Colonic mucosa (tissue), 4 donors: ENCODE measurements at places on chromosomes 5 and 9. TPM values are rescaled to one million over a fixed set of nuclear protein-coding genes. Genes with fewer than 3 reads are reported as not detected.

The CTSV gene
- 4.8 TPM for total RNA-seq

The SLC6A18 gene
- not detected for total RNA-seq

DNA sequence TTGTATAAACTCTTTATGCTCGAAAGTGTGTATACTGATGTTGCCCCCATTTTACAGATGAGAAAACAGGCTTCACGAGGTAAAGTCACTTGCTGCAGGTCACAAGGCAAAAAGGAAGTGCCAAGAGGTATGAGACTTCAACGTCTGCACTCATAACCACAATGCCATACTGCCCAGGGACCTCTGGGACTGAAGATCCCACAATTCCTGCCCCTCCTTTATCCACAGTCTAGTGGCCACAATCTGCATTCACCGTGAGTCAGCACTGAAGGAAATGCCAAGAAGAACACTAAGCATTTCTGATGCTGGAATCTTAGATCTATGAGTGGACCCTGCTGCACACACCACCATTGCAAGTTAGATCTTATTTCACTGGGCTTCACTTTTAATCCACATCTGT, 37.3 kb downstream of the MED27 start:
- no peak for DNase-seq

- DNase-seq = no peak
Observed at GRCh38 chr5:135491552-135492318, 39.6 kb upstream of the TIFAB start.

DNA sequence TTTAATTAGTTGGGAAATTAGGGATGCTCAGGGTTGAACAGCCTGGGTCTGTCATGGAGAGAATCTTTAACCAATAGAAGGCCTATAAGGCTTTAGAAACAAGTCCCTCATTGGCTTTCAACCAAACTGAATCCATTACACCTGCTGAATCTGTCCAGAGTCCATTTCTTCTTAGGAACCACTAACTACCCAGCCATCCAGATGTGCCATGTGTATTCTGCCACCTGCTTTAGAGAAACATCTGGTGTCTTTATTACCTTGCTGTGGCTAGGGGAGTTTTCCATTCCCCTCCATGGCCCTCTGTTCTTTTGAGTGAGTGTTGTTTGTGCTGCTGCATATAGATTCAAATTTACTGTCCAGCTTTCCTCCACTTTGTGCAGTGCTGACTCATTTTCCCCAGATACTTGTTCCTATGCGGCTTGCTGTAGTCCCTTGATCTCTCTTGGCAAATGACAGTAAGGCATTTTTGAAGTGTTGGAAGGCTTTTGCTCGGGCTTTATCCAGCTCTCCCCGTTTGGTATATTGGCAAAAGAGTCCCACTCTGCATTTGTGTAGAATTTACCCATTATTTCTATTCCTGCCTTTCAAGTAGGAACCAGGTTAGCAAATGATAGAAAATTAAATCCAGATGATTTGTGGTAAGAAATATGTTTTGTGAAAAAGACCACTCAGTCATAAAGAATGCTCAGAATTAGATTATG, 54.6 kb downstream of the NLN start:
- DNase-seq = no peak

DNA sequence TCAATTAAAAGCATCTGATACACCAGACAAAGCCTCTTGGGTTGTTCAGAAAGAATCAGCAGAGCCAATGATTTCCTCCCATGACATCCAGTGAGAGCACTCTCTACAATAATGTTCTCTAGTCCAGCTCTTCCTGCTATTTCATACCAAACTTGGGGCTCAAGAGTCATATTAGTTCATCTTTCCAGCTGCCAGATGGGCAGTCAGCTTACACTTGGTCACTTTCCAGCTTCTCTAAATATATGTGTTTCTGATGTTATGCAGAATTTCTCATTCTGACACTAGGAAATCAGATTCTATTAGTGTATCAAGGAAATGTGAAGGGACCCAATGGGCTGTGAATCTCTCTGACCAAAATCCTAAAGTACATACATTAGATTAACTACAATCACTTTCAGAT, 148.9 kb downstream of the ENC1 start:
- no peak for DNase-seq

DNA sequence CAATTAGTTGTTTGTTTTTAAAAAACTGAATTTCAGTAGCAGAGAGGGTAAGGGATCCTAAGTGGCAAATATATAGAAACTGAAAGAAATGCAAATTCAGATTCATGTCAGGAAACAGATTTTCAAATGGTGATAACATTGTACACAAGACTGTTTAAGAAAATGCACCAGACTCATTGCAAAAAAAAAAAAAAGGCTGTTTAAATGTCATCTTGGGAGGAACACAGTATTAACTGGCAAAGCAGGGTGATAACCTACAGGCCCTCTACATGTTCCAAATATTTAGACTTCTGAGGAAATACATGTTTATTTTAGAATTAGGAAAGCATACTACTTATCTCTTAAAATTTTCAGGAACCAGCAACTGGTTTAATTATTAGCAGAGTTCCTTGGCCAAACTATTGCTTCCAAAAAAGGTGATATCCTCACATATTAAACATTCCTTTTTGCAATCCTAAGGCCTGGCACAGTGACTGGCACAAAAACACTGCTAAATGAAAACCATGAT, 114.5 kb downstream of the TSSK1B start:
- DNase-seq = no peak
